ENCODE measurements at places on chromosomes 13 and 19.

DNA sequence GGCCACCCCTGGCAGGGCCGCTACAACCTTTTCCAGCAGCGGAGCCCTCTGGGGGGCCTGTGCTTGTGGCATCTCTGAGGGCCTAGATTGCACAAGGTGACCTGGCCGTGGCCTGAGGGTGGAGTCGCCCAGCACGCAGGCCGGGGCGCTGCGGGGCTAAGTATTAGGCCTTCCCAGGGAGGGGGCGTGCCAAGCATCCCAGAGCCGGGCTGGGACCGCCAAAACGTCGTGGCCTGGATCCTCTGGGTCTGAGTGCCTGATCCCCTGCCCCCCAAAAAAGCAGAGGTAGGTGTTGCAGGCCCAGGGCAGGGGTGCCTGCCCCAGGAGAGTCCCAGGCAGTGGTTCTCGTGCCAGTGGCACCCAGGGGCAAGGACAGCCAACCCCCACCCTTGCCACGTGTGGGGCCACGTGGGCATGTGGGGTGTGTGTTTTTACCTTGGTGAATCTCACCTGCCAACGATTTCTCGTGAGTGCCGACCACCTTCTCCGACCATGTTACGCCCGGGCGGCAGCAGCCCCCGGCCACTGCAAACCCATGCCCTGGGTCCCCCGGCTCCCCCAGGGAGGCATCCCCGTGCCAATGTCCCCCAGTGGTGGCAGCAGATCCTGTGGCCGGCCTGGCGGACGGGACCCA, 12.6 kb upstream of the GNA15 start:
- no peak for DNase-seq

DNA sequence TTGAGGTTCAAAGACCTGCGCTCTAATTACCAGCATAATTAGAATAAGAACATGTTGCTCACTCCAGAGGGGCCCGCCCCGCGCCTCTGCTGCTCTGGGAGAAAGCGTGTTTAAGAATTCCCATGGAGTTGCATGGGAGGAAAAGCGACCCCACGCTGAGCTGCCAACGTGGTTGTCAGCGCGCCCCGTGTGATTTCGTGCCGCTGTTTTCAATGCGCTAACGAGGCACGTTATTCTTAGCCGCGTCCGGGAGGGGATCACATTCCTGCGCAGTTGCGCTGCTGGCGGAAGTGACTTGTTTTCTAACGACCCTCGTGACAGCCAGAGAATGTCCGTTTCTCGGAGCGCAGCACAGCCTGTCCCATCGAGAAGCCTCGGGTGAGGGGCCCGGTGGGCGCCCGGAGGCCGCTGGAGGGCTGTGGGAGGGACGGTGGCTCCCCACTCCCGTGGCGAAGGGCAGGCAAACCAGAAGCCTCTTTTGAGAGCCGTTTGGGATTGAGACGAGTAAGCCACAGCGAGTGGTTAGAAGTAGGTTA, 173.8 kb upstream of the SOX1 start:
- no peak for DNase-seq

GRCh38 chr19:34314437-34315313, 50.3 kb upstream of the GPI start:
- no peak for DNase-seq

DNA sequence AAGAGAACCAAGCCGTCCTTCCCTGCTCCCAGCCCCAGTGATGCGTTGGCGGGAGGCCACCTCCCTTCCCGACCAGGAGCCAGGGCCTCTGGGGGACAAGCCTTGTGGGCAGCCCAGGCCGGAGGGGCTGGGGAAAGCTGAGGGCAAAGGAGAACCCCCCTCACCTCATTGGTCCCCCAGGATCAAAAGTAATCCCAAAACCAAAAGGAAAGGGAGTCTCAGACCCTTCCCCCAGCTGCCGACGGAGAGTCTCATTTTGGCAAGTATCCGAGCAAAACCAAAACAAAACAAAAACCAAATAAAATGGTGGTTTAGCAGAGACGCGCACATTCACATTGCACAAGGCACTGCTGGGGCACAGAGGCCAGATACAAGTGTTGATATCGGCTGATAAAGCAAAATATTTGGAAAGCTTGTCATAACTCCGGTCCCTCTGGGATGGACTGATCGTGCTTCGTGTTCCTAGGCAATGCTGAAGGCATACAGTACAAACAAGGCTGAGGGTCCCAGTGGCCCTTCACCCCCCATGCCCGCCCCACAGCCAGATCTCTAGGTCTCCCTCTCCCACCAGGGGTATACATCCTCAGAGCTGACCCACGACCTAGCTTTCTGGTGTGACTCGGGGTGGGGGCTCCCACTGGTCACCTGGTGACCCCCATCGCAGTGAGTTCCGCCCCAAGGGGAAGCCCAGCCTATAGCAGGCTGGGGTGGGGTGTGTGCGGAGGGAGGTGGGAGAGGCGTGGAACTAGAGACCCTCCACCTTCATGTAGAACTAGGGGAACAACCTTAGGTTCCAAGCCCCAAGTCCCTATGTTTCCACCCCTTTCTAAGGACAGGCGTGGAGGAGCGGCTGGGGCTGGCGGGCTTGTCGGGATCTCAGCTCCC, 2.1 kb downstream of the CEBPA start:
- no peak for DNase-seq

DNA sequence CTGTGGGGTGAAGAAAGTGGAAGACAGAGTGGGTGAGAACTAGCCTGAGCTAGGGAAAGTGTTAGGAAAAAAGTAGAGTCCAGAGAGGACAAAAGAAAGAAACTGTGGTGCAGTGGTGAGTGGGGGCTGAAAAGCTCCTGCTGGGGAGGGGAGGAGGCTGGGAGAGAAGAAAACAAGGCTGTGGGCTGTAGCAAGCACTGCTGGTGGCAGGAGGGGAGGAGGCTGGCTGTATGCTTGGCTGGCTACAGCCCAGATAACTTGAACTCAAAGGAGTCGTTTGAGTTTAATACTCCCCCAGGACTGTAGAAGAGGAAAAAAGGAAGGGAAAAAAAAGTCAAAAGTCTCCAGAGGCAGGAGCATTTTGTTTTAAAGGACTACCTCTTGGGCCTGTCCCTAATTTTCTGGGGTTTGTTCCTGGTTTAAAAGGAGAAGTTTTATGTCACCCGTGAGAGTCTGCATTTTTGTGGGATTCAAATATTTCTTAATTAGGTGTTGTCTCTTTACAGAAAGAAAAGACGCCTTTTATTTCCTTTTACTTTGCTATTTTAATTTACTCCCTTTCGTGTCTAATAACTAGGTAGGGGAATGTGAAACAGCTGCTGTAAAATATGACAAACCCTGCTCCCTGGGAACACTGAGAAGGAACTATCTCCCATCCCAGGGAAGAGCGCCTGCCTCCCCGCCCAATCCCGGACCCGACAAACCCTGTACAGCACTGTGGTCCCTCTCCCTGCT, 21.7 kb downstream of the ZIC5 start:
- no peak for DNase-seq

DNA sequence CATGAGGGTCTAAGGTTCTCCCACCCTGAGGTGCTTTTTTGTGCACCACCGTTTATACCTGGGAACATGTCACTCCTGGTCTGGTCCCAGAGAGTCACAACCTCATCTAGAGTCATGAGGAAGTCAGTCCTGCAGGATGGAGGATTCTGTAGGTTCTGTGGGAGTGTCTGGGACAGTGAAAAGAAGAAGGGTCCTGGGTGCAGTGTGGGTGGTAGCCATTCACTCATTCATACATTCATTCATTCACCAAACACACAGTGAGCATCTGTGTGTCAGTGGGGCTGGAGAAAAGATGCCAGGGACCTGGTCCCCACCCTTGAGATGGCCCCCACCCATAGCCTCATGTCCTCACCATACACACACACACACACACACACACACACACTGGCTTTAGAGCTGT, 8.7 kb upstream of the CEACAM18 start:
- DNase-seq, result no peak

- DNase-seq, result no peak
Measured at GRCh38 chr13:81916461-81916860, 1575.5 kb upstream of the SPRY2 start.

Measured in AG08395 (cell line).